Fibroblast of skin of left biceps (primary cell): ENCODE measurements at places on chromosomes 5 and 9.

DNA sequence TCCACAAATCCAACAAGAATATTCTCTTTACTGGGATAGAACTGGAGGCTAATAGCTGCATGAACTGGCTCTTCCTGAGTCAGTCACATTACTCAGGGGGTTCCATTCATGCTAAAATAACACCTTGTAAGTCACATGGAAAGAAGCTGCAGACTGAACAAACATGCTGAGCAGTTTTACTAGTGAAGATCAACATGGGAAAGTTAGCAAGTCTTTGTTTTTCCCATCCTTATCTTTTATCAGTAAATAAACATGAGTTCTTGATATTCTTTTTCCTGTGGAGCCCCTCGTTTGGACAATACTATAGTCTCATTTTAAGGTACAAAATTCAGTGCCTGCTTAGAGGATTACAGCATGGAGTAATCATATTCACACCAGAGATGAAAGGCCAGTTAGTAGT is 43.7 kb upstream of the TEK start:
- no peak for DNase-seq

DNA sequence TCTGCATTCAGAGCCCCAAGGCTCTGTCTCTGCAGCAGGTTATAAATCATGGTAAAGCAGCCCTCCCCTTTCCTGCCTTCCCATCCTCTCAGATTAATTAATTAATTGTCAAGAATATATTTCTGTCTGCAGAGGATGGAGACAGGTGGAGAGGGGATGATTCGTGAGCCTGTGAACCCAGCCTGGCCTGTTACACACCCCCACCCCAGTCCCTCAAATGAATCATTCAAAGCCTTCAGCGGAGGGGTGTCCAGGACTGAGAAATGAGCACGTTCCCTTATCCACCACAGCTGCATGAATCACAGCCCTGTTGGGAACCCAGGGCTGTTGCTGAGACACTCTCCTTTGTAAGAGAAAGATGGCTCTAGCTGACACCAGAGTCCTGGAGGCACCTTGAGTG is 56.0 kb downstream of the NIPAL4 start:
- DNase-seq = peak; percentile 64

- DNase-seq = no peak
Observed at GRCh38 chr9:129209580-129209979, 31.5 kb upstream of the IER5L start.

GRCh38 chr9:87336407-87336806 is 161.3 kb upstream of the DAPK1 start:
- DNase-seq = no peak

GRCh38 chr9:128627127-128627715 is 29.4 kb downstream of the DYNC2I2 start:
- DNase-seq = no peak

- no peak for DNase-seq
Observed at GRCh38 chr9:124208571-124208970, 49.2 kb upstream of the NEK6 start.
